ENCODE measurements at places on chromosomes 3 and 15.

DNA sequence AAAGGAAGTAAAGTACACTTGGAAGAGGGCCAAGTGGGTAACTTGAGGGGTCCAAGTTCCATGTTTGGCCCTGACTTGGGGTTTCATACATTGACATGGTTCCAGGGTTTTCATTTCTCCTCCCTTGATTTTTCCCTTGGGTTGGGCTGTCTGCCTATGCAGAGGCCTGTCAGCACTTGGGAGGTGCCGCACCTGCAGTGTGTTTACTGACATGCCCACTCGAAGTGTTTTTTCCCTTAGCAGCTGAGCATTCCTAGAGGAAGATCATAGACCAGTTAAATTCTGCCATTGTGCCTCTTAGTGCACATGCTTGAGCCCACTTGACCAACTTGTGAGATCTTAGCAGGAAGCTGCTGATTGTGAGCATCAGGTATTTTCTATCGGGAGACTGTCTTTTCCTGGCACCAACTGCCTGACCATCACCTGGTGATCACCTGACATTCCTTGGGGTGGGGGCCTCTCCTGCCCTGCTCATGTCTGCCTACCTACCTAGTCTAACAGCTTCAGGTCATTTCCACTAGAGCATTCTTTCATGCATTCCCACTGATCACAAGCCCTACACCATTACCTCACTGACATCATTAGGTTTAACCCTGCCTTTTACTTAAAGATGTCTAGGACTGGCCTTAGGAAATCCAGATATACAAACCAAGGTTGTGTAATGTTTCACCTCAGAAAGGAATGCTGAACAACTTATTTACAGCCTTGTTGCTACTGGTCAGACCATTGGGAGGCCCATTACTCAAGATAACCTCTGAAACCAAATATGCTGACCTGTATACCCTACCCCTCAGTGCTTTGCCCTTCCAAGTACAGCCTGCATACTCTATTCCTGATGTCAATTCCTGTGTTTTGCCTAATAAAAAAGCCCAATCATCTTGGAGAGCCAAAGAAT, 68.3 kb downstream of the CD47 start:
- DNase-seq = no peak

DNA sequence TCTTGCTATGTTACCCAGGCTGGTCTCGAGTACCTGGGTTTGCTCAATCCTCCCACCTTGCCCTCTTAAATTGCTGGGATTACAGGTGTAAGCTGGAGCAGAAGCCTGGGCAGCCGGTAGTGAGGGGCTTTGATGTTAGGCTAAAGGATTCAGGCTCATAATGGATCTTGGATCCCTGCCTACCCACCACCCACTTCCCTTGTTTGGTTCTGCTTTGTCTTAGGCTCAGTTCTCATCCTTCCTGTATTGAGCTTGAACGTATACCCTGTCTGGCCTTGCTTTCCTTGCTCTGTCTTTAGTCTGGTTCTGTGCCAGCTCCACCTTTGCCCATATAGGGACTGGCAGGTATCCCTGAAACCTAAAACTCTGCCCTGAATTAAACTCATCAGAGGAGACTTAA, 1.7 kb downstream of the PPCDC start:
- peak; percentile 54 for DNase-seq

DNA sequence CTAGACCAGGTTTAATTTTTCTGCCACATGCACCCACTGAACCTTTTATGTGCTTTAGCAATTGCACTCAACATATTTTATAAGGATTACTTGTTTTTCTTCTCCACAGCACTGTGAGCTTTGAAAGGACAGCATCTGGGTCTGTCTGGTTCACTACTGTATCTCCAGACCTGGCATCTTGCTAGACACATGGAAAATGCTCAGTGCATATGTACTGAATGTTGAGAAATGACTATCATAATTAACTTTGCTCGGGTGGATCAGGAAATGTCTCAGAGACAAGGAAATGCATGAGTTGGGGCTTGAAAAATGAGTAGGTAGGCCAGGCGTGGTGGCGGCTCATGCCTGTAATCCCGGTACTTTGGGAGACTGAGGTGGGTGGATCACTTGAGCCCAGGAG, 40.2 kb downstream of the DOCK3 start:
- no peak for DNase-seq

- DNase-seq = no peak
Observed at GRCh38 chr3:148938306-148938705, 53.0 kb upstream of the GYG1 start.

DNA sequence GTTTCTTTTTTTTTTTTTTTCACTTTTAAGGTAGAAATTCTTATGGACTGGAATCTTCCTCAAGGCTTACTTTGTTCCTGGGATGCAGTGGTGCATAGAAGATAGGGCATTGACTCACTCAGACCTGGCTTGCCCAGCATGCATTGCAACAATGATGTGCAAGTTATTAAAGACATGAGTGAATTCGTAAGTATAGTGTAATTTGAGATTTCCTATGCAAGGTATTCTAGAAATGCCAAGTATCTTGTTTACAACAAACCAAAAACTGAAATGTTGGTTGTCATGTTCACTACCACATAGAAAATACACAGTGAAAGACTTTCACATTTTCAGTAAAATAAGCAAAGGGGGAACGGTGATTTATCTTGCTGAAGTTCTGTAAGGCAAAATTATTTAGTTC, 56.5 kb upstream of the FNDC3B start:
- DNase-seq = no peak

- DNase-seq = no peak
Observed at GRCh38 chr3:116445990-116446389, 703 bp upstream of the LSAMP start.

- DNase-seq = peak; percentile 41
Observed at GRCh38 chr3:52054661-52055511, 1.5 kb downstream of the DUSP7 start.

DNA sequence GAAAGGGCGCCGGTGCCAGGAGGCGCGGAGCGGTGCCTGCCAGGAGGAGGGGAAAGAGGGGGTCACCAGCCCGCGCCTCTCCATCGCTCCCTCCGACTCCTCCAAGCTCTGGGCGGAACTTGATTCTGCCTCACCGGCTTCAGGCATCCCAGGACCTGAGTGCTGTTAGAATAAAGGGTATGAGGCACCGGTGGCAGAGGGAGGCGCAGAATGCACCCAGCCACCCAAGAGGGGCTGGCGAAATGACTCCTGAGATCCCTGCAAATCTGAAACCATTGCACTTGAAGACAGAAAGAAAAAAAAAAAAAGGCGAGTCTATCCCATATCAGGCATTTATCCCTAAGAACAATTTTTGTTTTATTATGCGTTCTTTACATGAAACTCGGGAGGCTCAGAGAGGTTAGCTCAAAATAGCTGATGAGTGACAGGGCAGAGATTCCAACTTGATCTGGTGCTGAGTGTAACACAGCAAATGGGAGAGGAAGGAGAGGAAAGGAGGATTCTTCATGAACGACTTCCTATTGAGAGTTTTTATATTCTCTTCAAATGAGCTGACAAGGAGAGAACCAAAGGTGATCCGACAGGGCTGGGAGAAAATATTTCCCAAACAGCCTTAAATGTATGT, 157.0 kb upstream of the FRMD4B start:
- DNase-seq = no peak

- no peak for DNase-seq
Observed at GRCh38 chr15:59160880-59161593, 45.6 kb upstream of the LDHAL6B start.

- DNase-seq = peak; percentile 52
Observed at GRCh38 chr3:52097851-52098507, 41.6 kb upstream of the DUSP7 start.

GRCh38 chr3:113169891-113170452, 41.4 kb upstream of the BOC start:
- no peak for DNase-seq

- no peak for DNase-seq
Observed at GRCh38 chr3:147422601-147423536, 13.7 kb downstream of the ZIC1 start.

GRCh38 chr15:39786447-39787056, 3.9 kb upstream of the FSIP1 start:
- peak; percentile 64 for DNase-seq

GRCh38 chr3:46245146-46245545, 2.9 kb downstream of the CCR3 start:
- DNase-seq = peak; percentile 67

DNA sequence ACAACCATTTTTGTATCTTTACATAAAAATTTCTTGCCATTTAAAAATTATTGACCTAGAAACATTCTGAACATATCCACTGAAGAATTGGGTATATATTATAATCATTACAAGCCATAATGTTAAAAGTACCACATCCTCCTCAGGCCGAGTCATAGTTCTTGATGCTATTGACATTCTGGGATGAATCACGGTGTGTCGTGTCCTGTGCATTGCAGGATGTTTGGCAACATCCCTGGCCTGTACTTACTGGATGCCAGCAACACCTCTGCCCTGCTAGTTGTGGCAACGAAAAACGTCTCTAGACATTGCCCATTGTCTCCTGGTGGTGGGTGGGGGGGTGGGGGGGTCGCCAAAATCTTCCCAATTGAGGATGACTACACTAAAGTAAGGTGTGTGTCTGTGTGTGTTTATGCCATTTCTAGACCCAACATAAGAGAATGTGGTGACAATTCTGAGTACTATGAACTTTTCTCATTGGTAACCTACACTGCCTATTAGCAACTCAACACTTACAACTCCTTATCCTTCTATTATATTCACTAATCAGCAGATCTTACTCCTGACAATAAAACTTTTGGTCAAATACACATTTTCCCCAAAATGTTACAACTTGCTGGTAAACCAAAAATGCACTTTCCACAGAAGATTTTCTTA, 471.6 kb downstream of the FOXP1 start:
- peak; percentile 60 for DNase-seq
